ENCODE measurements at places on chromosomes 5 and 9.

DNA sequence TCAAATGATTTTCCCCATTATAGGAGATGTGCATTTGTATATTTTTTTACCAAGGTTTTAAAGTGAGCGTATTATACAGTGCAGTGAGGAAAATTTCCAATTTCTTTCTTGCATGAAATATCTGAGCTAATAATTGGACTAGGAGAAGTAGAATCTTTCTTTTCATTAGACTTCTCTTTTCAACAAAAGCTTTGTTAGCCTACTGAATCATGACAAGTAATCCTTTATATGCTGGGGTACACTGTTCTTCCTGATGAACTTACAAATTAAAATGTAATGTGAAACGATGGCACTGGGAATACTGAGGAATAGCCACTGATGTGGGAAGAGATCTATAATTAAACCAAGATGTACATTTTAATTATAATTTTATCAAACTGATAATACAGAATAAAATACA is 829.6 kb downstream of the PTPRD start:
- no peak for DNase-seq

- peak; percentile 38 for DNase-seq
Measured at GRCh38 chr5:93299681-93300308, 281.2 kb downstream of the NR2F1-AS1 start.

GRCh38 chr9:110105107-110105506 is 102.9 kb downstream of the C9orf152 start:
- no peak for DNase-seq

GRCh38 chr5:77390221-77390620 is 101.9 kb downstream of the WDR41 start:
- DNase-seq = no peak

- no peak for DNase-seq
Measured at GRCh38 chr5:178372142-178372571, 139.6 kb upstream of the PHYKPL start.

Measured in head of caudate nucleus (tissue), 42 donors.